ENCODE measurements at places on chromosomes 2 and 18.
A peak's percentile ranks its signal among the peaks of the same experiment; 100 is the strongest.

- no peak for DNase-seq
These were observed 35.4 kb downstream of the SULT1C4 start for GRCh38 chr2:108412995-108413710.

GRCh38 chr2:221596192-221596591, 24.1 kb upstream of the EPHA4 start:
- no peak for DNase-seq

DNA sequence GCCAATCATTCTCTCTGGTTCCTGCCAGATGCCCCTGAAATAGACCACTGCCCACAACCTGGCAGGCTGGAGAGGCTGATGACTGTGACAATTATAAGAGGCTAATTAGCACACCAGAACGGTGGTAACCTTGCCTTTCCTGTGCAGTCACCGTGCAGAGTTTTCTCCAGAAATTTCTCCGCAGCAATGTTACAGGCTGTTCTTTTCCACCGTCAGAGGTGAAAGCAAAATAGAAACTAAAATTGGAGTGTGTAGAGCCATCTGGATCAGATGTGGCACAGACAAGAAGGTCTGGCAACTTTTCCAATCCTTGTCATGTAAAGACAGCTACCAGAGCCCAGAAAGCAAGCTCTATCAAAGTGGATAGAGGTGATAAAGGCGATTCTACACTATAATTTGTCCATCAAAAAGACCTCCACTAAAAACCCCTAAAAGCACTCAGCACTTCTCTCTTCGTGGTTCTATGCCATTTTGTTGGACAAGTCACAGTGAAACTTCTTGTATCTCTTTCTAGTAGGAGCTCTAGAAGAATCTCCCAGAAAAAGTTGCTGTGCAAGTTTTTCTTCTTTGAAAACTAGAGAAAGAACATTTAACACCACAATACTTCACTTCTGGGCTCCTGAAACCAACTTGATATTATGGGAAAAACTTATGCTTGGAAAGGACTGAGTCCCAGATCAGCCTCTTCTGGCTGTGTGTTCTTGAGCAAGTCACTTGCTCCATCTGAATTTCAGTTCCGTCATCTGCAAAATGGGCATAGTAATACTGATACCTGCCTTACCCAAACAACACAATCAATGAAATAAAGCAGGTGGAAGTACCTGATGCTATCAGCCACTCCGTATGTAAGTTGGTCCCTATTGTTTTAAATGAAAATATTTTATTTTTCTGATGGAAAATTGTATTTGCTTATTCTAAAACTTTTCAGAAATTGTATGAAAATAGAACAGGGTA, 295.6 kb upstream of the DLGAP1 start:
- no peak for DNase-seq

- no peak for DNase-seq
These were observed 245.4 kb downstream of the PTPRM start for GRCh38 chr18:7812431-7813063.

GRCh38 chr18:13871701-13872100, 43.6 kb downstream of the MC2R start:
- no peak for DNase-seq

DNA sequence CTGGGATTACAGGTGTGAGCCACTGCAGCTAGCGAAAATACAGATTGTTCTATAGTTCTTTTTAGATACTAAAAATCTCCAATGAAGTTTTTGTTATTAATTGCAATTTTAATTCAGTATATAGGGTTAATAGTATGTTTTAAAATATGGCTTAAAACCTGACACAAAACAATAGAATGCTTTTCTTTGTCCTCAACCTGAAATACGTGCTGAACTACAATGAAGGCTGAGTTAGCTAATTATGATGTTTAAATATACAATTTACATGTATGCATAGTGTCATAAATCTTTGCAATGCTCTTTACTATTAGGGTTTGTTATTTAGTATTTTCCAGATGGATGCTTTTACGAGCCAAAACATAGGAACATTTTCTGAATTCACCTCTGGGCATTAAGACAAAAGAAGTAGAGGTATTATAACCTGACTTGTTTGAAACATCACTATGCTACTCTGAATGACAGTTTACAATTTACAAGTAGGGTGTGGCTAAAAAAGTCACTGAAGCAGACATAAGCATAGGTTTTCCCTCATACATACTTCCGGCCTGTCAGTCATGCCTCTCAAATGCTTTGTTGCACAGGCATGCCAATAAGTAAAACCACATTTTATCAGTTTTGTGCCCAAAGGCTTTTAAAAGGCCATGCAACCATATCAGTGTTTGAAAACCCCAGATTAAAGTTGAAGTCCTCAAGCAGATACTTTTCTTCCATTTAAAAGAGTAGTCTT, 168.3 kb downstream of the OTX1 start:
- DNase-seq, result no peak

DNA sequence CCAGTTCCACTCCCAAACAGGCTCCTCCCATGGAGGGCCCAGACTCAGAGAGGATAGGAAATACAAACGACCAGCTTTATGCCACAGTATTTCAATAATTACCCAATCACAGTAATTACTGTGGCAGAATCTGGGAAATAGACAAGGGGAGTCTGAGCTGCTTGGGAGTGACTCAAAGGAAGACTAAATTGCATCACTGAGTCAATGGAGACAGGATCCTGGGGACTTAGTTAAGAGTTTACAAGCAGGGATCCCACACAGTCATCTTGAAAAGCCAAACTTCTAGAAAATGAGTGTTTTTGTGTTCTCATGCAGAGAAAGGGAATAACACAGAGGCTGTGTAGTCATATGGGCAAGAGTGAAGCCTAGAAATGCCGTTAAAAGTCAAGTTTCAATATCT, 1142.1 kb downstream of the CNTNAP5 start:
- no peak for DNase-seq

GRCh38 chr2:17869128-17869527, 9.3 kb upstream of the KCNS3 start:
- no peak for DNase-seq

GRCh38 chr2:164368896-164369295, 252.4 kb downstream of the GRB14 start:
- no peak for DNase-seq

GRCh38 chr2:71151620-71152019, 21.2 kb downstream of the MPHOSPH10 start:
- DNase-seq, result no peak

DNA sequence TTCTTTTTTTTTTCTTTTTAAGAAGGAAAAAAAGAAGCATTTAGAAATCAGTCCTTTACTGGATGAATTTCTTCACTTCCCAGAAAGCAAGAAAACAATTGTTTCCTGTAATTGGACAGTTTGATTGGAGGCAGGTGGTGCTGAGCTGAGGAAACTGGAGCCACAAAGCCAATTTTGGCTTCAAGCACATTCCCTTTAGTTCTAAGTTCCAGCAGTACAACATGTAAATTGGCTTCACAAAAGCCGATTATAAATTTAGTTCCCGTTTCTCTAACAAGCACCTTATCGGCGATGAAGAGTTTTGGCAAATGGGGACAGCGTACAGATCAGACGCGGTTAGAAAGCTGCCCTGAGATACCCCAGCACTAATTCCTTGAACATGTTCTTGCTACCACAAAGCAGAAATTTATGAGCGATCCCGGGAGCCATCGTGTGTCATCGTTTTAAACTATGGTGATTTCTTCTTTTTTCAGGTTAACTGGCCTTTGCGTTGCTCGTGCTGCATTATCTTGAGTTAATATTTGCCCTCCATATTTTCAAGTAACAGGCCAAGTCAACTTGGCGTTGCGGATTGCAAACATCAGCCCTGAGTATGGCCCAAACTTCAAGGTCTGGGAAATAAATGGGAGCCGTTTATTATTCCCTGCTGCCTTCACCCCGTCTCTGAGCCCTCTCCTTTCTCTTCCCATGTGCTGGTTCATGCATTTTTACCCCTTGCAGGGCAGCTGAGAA, 190.4 kb upstream of the ID2 start:
- DNase-seq, result no peak

GRCh38 chr2:190405995-190406394, 2.2 kb upstream of the MFSD6 start:
- no peak for DNase-seq

DNA sequence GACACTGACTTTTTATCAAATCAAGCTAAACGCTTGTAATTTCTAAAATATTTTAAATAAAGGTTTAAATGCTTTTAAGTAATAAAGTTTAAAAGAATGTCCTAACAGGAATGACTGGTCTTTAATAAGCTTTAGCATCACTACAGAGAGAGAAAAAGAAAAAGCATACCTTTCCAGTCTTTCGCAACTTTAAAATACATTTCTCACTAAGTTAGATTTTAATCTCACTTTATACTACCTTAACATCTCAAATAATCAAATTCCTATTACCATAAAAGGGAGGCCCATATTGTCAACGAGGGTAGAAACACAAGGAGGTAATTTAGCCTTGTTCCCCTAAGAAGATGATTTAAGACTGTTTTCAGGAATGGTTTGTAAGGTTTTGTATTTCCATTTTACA, 80.7 kb downstream of the STRN start:
- DNase-seq, result no peak

DNA sequence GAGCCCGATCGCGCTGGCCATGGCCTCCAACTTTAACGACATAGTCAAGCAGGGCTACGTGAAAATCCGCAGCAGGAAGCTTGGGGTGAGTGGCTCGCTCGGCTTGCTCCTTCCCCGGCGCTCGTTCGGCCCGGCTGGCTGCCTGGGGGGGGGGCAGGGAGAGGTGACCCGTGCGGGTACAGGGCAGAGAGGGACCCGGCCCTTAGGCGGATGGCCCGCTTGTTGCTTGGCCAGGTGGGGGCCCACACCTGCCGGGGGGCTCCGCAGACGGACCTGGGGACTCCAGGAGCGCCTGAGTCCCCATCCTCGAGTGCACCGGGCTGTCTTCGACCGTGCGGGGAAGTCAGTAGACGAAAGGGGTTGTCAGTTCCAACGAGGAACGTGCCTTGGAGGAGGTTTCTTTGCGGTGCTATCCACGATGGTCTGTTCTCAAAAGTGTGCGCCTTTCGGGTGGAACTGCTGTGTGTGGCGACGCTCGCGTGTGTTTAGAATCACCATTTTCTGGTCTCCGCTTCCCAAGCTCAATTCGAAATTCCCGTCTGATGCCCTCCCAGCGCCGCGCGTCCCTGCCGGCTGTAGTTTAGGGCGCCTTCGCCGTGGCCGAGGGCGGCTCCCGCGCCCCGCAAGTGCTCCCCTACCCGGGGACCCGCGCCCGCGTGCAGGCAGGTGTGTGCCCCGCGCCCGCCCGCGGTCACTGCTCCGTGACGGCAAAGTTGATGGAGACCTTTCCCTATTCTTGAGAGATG, 711 bp downstream of the DOK6 start:
- no peak for DNase-seq

DNA sequence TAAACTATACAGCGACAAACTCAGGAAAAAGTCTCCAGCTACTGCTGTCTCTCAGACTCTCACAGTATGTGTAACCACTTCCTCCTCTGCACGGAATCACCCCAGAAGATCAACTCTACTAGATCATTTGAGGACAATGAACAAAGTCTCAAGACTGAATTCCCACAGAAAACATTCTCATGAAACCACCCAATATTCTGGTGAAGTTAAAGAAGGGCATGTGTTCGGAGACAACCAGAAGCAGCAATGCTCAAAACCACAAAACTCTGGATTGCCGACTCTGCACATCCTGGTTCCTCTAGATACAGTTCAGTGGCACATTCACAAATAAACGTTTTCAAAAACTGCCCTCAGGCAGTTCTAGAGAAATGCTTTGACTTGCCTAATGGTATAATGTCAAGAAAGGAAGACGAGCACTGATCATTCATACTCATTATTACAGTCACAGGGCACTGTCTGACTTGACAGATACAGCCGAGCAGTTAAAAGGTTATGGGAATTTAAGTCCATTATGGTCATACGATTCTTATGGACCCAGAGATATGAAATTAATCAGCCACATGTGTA, 91.9 kb upstream of the STK17B start:
- peak; percentile 90 for DNase-seq

DNA sequence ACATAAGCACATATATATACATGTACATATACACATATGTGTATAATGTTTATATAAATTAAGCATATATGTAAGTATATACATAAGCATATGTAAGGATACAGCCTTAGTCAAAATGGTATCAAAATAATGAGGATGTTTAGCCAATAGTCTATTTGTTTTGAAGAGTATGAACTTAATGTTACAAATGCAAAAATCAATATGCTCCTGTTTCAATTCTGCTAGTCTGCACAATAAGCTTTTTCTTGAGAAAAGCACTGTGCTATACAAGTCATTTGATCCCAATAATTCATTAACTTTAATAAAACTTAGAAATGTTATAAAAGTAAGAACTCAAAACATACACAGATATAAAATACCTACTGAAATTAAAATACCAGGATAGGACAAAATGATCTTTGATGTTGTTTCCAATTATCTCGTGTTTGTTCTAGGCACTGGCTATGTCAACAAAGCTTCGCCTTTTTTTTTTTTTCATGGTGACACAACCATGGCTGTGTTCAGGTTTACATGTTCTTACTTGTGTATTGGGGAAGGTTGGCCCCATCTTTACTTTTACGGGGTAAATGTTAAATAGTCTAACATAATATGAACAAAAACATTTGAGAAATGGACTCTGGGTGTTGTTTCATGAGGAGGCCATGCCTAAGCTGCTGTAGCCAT, 271.1 kb upstream of the CDH19 start:
- no peak for DNase-seq

GRCh38 chr2:148614322-148615049, 30.1 kb upstream of the EPC2 start:
- DNase-seq, result peak; percentile 56

DNA sequence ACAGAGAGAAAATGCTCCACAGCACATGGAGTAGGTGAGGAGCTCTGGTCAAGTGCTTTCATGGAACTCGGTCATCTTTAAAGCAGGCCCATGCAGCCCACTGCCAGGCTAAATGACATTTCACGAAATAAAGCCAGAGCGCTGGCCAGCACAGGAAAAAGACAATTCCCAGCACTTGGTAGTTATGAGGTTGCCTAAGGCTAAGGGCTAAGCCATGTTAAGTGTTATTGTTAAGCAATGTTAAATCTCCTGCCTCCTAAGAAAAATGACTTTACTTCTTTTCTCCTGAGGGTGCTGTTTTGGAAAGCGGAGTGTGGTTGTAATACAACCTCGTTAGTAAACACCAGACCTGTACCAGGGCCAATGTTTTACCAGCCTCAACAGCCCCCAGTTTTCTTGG, 125.9 kb upstream of the NRP2 start:
- no peak for DNase-seq

DNA sequence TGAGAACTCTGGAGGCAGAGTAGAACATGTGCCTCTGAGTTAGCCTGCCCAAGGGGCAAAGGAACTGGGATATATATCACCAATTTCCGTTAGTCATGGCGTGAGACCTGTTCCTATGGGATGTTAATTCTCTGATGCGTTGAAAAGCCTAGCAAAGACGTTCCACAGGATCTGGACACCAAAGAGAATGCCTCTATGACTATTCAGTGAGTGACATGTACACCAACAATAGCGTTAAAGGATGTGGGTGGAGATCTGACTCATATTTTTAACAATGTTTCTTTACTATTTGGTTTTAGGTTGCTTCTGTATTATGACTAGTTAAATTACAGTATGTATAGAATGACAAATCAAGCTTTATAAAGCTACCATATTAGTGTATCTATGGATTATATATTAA, 320.9 kb upstream of the MC4R start:
- no peak for DNase-seq
